Fibroblast of upper back skin (primary cell): ENCODE measurements at places on chromosomes 12 and 14.

DNA sequence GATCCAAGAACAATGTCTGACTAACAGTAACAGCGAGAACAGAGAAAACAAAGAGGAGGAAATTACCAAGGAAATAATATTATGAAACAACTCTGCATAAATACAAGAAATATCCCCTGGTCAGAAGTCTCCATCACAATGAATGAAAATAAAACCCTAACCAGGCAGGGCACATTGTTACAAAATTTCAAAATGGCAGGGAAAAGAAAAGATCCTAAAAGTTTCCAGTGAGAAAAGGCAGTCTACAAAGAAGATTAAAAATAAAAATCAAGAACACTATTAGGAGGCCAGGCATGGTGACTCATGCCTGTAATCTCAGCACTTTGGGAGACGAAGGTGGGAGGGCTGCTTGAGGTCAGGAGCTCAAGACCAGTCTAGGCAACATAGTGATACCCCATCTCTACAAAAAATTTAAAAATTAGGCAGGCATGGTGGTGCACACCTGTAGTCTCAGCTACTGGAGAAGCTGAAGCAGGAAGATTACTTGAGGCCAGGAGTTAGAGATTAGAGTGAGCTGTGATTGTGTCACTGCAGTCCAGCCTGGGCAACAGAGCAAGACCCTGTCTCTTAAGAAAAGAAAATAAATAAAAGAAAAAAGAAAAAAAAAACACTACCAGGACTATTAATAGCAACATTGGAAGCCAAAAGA is 47.8 kb downstream of the FERMT2 start:
- peak; percentile 35 for DNase-seq

GRCh38 chr12:12877781-12878455 is 13.4 kb upstream of the GPRC5A start:
- DNase-seq = no peak

DNA sequence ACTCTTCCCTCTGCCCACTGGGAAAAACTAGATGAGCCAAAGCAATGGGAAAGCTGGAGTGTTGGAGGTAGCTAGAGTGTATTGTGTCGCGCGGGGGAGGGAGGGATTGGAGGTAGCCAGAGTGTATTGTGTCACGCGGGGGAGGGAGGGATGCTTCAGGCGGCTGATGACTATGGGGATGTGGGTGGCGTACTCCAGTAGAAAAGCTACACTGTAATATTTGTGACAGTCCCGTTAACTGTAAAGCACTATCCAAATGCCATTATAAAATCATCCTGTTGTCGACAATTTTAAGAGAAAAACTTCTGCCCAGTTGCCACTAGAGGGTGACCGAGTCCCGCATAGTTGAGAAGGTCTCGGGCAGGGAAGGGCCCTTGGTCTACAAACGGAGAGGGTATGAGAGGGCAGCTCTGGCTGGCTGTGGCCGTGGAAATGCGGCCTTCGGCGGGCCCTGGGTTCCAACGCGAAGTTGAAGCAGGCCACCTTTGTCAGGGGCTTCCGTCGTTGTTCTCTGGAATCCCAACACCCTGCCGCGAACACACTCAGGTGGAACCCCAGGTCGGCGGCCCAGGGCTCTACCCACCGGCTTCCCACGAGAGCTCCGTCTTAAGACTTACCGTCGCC is 15.1 kb upstream of the PLEK2 start:
- DNase-seq = peak; percentile 80

DNA sequence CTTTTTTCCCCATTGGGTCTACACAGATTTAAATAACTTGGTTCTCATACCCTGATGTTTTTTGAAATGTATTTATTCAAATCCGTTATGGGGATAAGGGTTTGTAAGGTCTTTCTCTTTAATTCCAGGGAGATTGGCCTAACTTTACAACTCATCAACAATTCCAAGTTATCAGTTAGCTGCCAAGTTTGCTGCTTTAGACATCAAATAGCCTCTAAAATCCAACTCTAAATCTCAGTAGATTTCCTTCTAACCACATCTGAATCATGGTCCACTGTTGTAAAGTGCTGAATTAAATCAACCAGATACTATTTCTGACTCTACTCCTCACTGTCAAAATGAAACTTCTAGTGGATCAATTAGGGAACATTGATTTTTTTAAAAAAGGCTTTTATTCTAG is 364.1 kb upstream of the E2F7 start:
- peak; percentile 57 for DNase-seq

- DNase-seq = no peak
These were observed 218.7 kb upstream of the NOS1 start for GRCh38 chr12:117580015-117580717.

- DNase-seq = no peak
These were observed 83.2 kb downstream of the ALG10 start for GRCh38 chr12:34105392-34105933.

DNA sequence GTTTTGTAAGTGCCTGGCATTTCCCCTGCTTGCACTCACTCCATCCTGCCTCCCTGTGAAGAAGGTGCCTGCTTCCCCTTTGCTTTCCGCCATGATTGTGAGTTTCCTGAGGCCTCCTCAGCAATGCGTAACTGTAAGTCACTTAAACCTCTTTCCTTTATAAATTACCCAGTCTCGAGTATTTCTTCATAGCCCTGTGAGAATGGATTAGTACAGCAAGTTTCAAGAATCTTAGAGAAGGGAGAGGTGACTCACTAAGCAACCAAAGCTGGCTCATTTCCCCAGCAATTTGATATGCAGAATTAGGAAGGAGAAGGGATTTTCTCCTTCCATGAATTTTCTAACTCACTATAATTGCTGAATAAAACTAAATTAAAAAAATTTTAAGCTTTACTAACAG is 251.0 kb upstream of the FOXG1 start:
- DNase-seq = peak; percentile 90

GRCh38 chr14:100850841-100851585 is 25.1 kb downstream of the MEG3 start:
- DNase-seq = no peak

- DNase-seq = no peak
These were observed 121.1 kb downstream of the CAND1 start for GRCh38 chr12:67390273-67390672.

DNA sequence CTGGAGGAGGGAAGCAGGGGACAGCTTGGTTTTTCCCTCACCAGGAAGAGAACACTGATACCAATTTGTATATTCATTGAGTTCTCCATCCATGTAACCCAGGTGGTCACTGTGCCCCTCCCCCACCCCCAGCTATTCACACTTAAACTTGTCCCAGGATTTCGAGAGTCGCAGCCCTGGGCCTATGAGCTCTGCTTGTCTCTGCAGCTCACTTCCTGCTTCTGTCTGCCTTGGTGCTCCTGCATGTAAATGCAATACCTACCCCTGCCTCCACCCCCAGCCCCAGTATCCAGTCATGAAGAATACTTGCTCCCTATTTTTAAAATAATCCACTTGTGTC is 452.2 kb downstream of the BCL11B start:
- DNase-seq = no peak

- DNase-seq = peak; percentile 14
These were observed 5.0 kb downstream of the CMKLR1 start for GRCh38 chr12:108333898-108334699.

- no peak for DNase-seq
These were observed 17.7 kb downstream of the NEUROD4 start for GRCh38 chr12:55037351-55037987.

DNA sequence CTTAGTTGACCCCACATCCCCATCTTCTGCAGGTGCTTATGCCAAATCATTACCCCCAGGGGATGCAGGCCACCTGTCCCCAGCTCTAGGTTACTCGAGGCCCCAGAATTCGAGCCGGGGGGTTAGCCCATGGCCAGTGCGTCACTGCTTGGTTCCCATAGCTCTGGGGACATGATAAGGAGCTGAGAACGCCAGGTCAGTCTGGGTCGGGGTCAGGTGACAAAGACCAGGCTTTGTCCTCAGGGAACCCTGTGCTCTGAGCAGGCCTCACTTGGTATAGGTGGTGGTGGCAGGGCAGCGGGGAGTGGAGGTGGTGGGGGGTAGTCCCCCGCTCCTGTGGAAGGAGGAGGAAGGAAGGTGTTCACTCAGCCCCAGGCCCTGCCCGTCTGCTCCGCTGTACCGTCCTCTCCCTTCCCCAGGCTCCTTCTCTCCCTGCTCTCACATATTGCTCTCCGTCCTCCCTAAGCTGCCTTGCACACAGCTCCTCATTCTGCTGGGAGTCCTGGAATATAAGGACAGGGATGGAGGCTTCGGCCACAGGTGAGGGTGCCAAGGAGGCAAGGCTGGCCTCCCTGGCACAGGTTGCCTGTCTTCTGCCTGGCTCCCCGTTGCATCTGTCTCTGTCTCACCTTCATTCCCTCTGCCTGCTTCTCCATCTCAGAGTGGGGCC is 2.0 kb upstream of the MYH6 start:
- no peak for DNase-seq

DNA sequence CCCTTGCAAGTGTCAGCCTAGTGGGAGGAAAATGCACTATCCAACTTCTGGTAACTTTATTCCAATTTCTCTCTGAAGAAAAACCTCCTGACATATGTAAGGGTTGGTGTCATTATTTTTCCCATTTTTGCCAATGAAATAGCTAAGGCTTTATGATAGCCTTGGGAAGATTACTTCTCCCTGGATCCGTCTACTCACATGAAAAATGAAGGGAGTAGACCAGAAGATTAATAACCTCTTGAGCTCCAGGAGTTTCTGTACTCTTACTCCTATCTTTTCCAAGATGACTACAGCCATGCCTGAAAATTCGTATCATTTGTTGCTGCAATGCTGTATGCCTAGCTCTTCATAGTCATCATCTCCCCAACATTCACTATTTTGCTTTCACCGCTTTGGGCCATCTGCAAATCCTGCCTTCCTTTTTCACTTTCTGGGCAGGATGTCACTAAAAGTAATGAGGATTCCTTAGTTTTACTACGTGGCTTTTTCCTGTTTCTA is 18.8 kb downstream of the TC2N start:
- DNase-seq = no peak

DNA sequence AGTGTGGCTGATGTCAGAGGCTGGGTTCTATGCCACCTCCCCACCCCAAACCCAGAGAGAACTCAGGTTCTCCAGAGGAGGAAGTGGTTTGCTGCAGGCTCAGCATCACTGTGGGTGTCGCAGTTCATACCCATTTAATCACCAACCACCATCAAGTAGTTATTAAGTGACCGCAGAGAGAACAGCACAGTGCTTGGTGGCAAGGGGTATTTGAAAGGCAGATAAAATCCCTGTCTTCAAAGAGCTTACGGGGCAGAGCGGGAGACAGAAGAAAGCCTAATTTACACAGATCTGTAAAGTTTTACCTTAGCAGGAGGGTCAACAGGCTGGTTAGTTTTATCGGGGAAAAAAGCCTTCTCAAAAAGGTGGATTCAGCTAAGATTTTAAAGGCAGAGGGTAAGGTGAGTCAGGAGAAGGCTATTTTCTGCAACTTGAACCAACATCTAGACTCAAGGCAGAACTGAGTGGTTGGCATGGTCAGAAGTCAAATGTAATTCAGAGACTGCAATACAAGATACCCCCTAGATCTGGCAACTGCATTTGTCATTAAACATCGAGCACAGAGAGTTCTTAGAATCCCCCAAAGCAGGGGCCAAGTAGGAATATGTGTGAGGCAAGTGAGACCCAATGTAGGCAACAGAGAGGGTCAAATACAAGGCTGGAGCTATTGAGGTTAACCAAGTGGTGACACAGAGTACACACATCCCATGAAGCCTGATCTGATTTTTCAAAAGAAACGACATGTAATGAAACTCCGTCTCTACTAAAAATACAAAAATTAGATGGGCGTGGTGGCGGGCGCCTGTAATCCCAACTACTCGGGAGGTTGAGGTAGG is 13.2 kb downstream of the PXN start:
- no peak for DNase-seq
